ENCODE measurements at places on chromosomes 5 and 9.
A peak's percentile ranks its signal among the peaks of the same experiment; 100 is the strongest.

- DNase-seq: peak; percentile 91
These were observed 12.6 kb upstream of the TNIP1 start for GRCh38 chr5:151093476-151093889.

DNA sequence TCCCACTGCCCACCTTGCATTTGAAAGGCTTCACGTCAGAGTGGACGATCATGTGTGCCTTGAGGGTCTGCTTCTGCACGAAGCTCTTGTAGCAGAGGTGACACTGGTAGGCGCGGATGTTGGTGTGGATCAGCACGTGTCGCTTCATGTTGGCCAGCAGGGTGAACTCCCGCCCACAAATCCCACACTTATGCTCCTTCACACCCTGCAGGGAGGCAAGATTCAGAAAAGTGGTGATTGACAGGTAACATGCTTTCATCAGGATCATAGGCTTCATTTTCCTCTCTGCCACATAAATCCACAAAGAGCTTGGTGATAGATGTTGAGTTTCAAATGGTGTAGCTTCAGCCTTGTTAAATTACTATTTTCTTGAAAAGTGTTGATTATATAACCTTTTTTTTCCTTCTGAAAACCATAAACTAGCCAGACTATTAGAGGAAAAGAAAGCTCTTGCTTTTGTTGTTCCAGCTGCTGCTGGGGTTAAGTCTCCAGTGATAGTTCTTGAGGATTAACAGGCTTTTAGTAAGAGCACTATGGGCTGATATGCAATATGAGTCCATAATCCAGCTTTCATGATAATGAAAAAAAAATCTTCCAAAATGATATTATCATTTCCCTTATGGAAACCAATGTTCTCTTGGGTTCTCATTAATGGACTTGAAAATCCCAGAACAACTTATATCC lies 50.7 kb downstream of the ZNF366 start:
- no peak for DNase-seq

DNA sequence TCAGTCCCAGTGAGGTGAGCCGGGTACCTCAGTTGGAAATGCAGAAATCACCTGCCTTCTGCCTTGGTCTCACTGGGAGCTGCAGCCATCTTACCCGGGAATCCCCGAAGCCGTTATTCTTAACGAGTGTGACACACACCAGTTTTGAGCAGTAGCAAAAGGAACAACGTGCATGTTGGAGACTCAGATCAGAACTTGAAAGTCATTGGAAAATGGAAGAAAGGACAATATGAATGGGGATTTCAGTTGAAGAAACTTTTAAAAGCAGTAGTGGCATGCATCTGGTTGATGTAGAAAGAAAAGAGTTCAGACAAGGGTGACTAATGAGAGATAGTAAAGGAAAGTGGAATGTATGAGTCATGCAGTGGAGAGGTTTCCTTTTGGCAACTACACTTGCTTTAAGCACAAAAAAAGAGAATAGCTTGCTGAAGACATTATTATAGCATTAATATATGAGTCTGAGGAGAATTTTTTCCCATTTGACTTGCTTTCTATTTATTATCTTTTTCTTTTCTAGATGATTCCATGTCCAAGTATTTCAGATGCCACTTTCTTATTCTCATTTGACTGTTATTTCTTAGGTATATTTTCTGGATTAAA lies 44.4 kb upstream of the ANKDD1B start:
- peak; percentile 83 for DNase-seq

DNA sequence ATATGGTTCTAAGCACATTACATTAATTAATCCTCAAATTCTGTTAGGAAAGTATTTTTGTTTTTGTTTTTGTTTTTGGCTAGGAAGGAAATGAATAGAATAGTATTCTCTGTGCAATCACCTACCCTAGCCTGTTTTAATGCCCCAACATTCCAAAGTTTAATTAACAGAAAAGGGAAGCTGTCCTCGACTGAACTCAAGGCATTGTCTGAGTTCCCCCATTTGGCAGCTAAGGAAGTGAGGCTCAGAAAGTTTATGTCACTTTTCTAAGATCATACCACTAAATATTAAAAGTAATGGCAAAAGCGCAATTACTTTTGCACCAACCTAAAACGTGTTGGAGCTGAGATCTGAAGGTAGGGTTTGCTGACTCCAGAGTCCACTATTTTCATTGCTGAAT lies 59.8 kb downstream of the FGF1 start:
- no peak for DNase-seq

GRCh38 chr9:92723299-92723625 lies 41.4 kb downstream of the BICD2 start:
- no peak for DNase-seq

GRCh38 chr9:97548819-97549540 lies 47.5 kb downstream of the TMOD1 start:
- no peak for DNase-seq

GRCh38 chr9:136764301-136764891 lies at the start of gene LCN15:
LCN15 (minus strand) TSS chr9:136764518; CDS start chr9:136764488, 30 bp downstream.
- no peak for DNase-seq

GRCh38 chr5:2675548-2675947 lies 75.9 kb downstream of the IRX2 start:
- no peak for DNase-seq

Measured in fibroblast of the conjunctiva (primary cell).